ENCODE measurements at places on chromosomes 2 and 18.

DNA sequence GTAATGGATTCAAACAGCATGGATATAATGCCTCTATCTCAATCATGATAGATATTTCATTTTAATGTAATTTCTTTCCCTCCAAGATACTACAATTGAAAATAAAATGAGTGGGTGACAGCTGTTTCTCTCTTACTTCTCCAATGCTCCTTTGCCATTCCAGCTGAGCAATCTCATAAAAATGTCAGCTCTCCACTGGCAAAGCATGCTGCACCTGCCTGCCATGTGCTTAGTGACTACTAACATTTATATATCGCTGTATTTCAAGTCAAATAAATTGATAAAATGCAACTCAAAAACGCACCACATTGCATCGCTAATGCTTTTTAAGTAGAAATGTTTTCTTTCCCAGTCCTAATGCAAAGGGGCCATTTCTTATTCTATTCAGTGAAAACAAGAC lies 1093.9 kb downstream of the CBLN2 start:
- DNase-seq, result peak; percentile 98

DNA sequence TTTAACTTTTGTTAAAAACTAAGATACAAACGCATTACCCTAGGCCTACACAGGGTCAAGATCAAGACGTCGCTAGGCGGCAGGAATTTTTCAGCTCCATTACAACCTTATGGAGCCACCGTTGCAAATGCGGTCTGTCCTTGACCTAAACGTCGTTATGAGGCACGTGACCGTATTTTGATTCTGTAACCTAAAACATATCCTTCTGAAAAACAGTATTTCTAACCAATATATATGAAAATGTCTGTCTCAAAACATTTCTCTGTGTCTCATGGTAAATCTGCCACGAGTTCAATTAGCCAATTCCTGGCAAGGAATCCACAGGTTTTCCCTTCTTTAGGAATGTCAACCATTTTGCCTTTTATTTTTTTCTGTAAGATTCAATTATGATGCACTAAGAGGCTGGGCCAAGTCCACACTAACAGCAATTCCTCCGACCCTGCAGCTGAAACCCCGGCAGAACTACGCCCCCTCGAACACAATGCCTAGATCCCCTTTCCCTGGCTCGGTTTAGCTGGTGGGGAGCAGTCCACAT lies 1.7 kb downstream of the RTN4 start:
- no peak for DNase-seq

GRCh38 chr2:237942513-237942899 lies 24.3 kb upstream of the UBE2F start:
- no peak for DNase-seq

GRCh38 chr2:198411936-198412335 lies 607.5 kb downstream of the PLCL1 start:
- no peak for DNase-seq

- DNase-seq, result no peak
These were observed 160.7 kb downstream of the SH3RF3 start for GRCh38 chr2:109289504-109290222.

GRCh38 chr2:36889795-36890194 lies 76.5 kb downstream of the STRN start:
- DNase-seq, result no peak

- no peak for DNase-seq
These were observed 5.7 kb downstream of the SLC40A1 start for GRCh38 chr2:189574793-189575475.

DNA sequence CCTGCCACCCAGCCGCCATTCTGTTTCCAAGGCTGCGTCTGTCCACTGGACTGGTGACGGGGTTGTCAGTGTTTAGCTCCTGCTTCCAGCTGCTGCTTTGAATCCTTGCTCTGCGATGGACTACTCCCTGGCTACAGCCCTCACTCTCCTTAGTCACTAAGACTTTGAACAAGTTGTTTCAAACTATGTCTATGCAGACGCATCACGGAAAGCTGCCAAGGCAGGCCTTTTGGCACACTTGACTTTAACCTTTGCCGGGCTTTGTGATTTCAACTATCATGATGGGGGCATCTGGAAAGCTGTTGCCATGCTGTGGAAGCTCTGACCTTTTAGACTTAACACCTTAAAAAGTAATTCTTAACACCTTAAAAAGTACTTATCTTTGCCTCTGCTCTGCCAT lies 54.4 kb downstream of the PDE11A start:
- no peak for DNase-seq

DNA sequence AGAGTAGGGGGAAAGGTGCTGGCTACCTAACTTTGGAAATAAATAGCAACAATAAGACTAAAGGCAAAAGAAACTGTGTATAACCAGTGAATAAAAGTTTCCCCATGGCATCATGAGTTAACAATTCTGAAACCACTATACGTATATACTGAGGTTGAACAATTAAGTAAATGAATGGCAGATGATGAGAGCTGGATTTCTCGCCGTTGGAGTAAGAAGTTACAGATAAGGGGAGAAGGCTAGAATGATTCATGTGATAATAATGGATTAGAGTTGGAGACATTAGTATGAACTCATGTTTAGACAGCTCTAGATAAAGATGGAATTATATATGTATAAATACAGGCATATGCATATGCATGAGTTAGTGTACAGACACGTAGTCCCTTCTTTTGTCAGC lies 152.7 kb downstream of the UBR3 start:
- no peak for DNase-seq

DNA sequence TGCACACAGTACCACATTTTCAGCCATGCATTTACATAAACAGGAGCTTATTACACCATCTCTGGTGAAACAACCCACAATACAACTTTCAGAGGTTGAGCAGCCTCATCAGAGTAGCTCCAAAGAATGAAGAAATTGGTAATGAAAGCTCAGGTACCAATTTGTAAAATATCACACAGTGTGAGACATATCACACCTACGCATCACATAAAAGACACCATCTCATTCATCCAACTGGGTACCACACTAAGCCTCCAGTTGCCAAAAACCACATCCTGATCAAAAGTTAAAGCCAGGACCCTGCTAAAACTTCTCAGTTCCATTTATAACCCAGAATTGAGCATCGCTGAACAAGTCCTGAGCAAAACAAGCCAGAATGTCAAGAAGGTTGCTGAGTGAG lies 4.6 kb downstream of the TMEM163 start:
- no peak for DNase-seq

DNA sequence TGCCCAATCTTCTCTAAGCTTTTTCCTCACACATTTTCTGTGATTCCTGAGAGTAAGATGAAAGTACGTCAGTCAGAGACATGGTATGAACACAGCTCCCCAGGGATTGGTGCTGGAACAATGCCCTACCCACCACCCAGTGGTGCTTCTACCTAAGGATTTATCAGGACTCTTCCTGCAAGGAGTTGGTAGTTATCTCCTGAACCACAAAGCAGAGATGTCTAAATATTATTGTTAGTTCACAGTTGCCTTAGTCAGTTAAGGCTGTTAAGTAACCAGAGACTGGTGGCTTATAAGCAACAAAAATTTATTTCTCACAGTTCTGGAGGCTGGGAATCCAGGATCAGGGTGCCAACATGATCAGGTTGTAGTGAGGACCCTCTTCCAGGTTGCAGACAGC lies 60.3 kb upstream of the CCDC85A start:
- DNase-seq, result no peak

DNA sequence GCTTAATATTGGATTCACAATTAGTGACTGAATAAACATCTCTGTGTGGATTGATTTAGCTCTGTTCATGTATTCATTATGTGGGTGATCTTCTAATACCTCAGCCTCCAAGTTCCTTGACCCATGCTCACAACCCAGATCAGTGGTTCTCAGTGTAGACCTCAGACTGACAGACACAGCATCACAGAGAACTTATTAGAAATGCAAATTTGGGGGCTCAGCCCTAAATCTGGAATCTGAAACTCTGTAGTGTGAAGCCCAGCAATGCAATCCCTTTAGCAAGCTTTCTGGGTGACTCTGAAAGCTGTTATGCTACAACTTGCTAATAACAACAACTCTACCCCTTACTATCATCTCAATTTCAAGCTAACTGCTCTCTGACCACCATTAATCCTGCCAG lies 273.1 kb upstream of the FANCL start:
- no peak for DNase-seq

DNA sequence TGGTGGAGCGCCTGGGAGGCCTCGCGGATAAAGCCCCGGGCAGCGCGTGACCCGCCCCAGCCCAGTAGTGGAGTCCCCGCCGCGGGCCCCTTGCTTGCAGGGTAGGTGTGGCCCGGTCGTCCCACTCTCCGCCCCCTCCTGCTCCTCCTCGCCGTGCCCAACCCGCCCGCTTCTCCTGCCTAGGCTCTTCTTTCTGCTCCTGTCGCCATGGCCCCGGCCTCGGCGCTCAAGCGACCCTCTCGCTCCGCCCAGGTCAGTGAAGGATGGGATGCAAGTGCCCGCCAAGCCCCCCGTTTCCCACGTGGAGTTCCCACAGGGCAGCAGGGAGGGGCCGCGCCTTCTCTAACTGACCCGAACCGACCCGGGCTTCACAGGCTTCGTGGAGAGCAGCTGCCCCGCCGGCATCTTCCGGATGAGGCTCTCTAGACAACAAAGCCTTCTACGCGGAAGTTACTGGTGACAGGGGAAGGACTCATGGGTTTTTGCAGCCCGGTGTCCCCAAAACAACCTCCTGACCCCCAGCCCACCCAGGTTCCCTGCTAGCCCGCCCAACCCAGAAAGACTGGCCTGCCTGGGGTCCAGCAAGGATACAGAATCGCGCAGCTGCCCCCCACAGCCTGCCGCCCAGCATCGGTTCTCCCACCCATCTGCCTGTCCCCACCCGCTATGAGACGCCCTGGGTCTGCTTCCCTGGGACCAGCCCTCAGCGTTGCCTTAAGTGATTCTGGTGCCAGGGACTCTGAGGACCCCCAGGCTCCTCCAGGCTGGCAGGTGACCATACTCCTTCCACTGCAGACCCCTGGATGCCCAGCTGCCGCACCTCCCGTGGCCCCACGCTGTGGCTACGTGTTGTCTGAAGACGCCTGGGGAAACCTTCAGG lies 32.8 kb downstream of the TTC32 start:
- DNase-seq, result peak; percentile 23

Data from NCI-H1417 treated with DMSO at 0.1 percent for 48 hours (cell line).